Stimulated activated CD4-positive, alpha-beta T cell treated with anti-CD3 and anti-CD28 coated beads, Interleukin-15, amount 100 ng/mL, for 48 hours (primary cell): ENCODE measurements at places on chromosomes 6 and 20.

DNA sequence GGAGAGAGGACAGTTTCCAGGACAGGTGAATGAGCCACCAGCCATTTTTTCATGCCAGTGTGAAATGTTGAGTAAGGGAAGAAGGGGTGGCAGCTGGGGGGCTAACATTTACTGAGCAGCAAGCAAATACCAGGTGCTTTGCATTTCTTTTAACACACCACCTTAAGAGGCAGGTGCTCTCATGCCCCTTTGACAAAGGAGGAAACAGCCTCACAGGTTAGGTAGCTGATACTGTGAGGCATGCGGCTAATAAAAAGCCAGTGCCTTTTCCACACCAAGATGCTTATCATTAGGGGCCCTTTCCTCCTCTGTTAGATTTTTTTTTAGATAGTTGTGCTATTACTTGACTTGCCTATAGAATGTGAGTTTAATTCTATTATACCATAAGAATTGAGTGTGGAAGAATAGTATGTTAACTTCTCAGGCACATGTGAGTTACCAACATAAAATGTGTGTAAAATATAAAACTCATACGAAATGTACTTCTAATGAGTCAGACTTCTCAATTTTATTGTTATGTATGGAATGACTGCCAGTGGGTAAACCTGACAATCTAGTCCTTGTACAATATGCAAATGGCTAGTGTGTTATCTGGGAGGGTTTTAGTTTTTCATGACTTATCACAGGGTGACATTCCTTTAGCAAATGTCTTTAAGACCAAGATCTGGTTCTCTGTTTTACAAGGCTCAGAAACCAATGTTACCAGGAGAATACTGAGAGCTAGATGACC, 260.0 kb downstream of the TMEM242 start:
- DNase-seq = no peak

DNA sequence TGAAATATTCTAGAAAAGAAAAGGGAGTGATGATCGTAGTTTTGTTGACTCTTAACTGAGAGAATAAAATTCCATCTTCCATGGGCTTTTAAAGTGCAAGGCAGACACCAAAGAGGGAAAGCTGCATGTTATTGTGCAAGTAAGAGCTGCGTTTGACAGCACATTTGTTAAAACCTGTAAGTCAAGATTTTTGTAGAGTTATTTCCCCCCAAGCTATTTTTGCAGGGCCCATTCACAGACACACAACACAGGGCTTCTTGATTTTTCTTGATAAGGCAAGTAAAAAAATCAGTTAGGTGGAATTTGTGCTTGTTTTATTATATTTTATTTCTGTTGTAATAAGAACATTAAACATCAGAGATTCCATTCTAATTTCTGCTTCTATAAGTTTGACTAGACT, 13.8 kb downstream of the CFAP206 start:
- no peak for DNase-seq

GRCh38 chr20:24768201-24768636, 180.8 kb upstream of the CST7 start:
- no peak for DNase-seq

- DNase-seq = no peak
Measured at GRCh38 chr6:148055419-148055818, 287.2 kb upstream of the SASH1 start.

DNA sequence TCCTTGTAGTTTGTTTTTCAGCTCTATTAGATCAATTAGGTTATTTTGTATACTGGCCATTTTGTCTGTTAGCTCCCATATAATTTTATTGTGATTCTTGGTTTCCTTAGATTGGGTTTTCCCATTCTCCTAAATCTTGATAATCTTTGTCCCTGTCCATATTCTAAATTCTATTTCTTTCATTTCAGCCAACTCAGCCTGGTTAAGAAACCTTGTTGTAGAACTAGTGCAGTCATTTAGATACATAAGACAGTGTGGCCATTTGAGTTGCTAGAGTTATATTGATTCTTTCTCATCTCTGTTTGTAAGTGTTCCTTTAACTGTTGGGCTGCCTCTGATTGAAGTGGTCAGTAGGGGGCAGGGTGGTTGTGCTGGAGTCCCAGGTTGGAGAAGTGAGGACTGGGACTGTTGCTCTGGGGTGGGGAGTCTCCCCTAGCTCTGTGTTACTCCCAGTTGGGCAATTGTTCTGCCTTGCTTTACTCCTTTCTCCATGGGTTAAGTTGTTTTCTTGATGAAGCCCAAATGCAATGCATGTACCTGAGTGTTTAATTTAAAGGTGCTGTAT, 98.8 kb upstream of the NRN1 start:
- no peak for DNase-seq

- no peak for DNase-seq
Measured at GRCh38 chr6:111899531-111899930, 26.3 kb upstream of the FYN start.

GRCh38 chr6:4568138-4568537, 208.1 kb upstream of the CDYL start:
- no peak for DNase-seq

DNA sequence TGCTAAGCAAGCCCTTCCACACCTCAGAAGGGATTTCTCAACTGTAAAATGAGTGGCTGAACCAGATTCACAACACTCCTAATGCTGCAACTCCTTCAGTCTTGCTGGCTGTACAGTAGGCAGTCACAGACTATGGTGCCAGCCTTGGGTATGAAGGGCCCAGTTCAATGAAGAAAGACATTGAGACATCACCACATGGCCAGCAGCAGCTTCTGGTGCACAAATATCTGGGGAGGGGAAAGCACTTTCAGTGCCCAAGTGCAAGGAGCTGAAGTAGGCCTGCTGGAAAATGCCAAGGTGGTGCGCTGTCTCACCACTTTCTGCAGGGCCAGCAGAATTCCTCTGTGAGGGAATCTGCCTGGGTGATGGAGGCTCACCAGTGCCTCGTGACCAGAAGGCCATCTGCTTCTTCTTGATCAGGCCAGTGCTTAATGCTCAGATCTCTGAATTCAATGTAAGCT, 1.8 kb downstream of the PLA2G7 start:
- DNase-seq = no peak

DNA sequence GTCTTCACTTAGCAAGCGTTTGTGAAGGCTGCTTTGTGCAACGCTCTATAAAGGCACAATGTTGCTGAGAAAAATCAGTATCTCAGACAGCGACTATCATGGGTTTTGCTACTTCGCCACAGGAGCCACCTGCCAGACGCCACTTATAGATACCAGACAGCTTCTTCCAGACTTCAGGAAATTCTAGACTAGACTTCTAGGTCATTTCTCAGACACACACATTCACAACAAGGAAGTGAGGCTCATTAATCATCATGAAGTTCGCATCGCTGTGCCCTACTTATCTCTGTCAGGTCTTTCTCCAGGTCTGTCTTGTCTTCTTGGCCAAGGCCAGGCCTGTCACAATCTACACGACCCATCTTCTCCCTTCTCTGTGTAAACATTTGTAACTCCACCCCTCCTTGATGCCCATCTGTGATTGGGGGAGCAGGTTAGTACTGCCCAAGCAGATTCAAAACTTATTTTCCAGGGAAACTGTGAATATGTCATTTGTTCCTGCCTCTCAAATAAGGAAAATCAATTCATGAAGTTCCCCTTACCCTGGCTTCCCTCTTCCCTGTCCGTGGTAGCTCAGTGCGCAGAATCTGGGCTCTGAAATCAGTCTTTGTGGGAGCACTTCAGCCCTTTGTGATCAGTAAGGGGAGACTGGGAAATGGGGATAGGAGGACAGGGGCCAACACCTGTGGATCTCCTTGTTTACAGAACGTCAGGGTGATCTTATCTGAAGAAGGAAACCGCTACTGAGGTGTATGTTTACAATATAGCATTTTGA, 115.5 kb downstream of the TNFAIP3 start:
- no peak for DNase-seq

DNA sequence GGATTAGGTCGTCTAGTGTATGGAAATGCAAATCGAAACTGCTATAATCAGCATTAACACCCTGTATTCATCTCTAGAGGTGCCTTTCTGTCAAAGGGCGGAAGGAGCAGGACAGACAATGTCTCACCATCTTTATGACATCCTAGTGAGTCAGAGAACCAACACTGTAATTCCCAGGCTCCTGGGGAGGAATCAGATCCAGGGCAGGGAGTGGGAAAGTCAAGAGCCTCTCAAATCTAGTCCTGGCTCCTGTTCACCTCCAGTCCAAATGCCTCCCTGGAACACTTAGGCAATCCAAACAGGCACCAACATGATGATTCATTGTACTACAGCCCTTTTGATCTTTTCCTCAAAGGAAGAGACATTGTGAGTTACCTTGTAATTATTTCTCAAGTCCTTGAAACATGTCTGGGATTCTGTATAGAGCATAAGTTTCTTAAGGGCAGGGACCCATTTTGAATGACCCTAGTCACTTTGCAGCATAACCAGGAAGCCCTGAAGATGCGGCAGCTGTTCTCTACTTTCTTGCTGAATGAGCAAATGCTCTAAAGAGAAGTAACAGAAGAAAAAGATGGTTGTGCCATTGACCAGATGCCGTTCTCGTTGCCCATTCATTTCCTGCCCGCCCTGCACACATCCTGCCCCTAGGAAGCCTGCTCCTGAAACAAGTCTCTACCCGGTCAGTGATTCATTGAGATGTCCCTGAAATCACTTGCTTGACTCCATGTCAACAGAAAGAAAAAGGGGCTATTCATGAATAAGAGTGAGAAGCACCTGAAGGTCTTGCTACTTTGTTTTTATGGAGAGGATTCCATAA, 112.8 kb upstream of the JARID2 start:
- DNase-seq = no peak

DNA sequence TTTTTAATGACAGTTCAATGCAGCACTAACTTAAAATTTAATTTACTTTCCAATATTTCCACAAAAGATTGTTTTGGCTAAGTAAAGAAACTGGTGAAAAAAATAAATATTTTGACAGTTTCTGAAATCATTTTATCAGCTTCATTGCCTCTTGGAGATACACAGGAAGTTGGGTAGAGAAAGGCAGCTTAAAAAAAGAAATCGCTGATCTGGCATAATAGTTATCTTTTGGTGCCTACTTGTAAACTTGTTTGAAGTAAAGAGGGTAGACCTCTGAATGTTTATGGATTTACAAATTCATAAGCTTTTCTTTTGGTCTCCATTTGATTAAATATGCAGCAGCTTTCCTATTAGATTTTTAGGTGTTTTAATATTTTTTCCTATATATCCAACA, 103.4 kb downstream of the RTN4IP1 start:
- no peak for DNase-seq

DNA sequence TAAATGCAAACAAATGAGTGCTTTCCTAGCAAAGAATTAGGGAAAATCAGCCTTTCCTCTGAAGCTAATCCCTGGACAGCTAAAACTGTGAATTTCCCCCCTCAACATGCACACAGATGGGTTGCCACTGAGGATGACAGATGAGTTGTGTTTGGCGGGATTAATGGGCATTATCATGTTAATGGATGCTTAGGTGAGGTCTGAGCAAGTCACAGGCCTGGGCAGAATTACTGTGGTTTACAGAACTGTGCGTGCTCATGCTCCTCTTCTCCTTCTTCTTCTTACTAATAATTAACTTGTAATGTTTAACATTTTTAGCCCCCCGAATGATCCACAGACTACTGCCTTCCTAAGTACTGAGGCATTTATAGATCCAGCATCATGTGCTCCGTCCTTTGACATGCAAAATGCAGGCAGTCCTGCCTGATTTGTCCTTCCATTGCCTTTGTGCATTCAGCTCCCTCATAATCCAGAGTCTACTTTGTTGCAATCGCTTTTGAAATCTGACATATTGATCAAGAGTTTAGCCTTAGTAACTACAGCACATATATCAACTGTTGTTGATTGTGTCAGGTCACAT, 753.4 kb upstream of the MMS22L start:
- DNase-seq = no peak

DNA sequence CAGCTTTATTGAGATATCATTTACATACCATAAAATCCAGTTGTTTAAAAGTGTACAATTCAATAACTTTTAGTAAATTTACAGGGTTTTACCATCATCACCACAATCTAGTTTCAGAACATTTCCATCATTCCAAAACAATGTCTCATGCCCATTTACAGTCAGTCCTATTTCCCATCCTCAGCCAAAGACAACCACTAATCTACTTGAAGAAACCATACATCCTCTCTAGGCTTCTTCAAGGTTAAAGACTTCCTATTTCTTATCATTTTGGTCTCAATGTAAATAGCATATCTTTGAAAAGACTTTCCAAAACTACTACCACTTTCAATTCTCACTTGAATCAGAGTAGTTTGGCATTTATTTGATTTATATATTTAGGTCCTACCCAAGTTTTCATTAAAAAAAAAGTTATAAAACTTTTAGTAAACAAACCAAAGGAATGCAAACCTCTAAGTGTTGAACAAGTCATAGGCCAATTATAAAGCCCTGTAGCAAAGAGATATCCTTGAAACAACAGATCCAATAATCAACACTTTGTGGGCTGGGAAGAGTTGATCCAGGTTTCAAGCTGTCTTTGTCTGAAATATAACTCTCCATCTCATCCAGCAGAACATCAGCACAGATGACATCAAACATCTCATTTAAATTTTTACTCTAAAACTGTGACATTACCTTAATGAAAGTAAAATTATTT, 211.3 kb upstream of the RUNX2 start:
- no peak for DNase-seq

GRCh38 chr6:112470376-112470775, 123.2 kb downstream of the RFPL4B start:
- no peak for DNase-seq

- no peak for DNase-seq
Measured at GRCh38 chr6:23414051-23414445, 712.0 kb upstream of the NRSN1 start.

- DNase-seq = no peak
Measured at GRCh38 chr20:62176866-62177265, 6.0 kb upstream of the MTG2 start.

DNA sequence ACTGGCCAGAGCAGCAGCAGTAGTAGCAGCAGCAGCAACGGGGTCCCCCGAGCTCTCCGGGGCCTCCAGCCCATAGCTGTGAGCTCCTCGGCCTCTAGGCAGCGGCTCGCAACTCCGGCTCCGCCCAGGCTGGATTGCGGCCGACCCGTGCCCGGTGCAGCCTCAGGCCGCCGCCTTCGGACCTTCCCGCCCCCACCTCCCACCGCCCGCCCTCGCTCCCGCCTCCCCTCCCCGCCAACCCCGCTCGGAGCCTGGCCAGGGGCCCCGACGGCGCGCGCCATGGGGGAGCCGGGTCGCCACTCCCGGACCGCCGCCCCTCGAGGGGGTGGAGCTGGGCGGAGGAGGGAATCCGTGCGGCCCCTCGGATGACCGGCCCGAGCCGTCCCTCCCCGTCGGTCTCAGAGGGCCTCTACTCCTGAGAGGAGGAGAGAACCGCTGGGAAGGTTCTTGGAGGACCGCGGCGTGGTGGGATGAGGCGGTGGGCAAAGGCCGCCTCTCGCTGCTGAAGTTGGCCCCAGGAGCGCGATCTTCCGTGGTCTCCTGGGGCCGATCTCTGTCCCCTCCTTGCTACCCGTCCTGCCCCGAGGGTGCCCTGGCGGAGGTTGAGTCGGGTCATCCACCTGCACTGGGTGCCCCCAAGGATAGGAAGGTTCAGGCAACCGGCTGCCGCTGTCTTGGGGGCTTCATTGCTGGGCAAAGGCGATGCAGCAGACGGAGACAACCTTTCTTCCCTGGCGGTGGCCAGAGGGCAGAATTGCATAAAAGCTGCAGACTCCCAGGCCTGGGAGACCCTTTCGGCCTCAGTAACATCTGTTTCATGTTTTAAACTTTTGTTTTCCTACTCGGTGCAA, at the start of gene ADAM33:
Gene ADAM33, minus strand, starts transcription at position 80 of the 851 bp plus-strand sequence. Its CDS starts 6 bp downstream, at position 74.
- no peak for DNase-seq

- no peak for DNase-seq
Measured at GRCh38 chr6:105346052-105346451, 56.8 kb downstream of the PREP start.
